ENCODE measurements at places on chromosomes 2 and 18.

- DNase-seq = no peak
Observed at GRCh38 chr2:158460632-158461297, 4.0 kb downstream of the PKP4 start.

DNA sequence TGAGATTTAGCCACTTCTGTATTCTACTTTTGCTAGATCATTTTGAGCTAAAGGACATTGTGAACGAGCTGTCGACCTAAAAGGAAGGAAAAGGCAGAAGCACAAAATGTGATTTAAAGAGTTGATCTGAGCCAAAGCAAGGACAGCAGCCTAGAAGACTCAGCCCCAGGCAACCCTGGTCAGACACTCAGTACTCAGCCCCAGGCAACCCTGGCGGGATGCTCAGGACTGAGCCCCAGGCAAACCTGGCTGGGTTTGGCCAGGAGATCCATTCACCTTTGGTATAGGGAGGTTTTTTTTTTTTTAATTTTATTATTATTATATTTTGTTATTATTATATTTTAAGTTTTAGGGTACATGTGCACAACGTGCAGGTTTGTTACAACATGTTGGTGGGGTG is 34.3 kb upstream of the PXDN start:
- no peak for DNase-seq

DNA sequence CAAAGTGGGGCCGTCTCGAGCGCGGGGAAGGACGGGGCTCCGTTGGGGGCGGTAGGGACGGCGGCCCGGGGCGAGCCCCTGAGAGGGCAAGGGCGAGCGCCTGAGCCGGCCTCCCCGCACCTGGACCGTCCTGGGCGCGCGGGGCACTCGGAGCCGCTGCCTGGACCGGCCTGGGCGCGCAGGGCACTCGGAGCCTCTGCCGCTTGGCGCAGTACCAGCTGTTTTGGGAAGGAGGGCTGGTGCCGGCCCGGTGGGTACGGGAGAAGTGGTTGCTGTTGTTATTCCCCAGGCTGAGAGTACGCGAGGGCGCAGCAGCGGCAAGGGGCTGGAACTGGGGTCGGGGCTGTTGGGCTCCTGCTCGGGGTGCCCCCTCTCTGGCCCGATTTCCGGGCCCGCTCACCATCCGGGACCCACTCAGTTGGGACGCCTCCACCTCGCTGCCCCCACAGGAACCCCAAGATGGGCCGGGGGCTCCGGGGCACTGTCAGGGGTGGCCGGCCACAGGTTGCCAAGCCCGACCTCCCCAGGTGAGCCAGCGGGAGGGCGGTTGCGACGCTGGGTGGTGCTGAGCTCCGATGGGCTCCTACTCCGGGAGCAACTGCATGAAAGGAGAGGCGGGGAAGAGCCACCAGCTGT is 579 bp downstream of the ARHGEF4 start:
- no peak for DNase-seq

- DNase-seq = peak; percentile 76
Observed at GRCh38 chr18:26978812-26979341, 113.4 kb upstream of the AQP4 start.

DNA sequence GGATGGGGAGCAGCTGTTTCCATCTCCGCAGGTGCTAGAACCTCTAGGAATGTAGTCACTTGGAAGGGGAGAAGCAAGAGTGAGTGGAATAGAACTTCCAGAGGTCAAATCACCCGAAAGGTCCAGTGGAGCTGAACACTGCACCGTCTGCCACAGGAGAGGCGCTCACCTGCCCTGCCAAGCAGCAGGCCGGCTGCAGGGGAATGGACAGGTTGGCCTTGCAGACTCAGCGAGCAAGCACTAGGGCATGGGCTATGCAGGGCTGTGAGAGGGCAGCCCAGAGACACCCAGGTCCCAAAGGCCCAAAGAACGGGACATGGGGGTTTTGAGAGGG is 214.2 kb downstream of the TNS1 start:
- no peak for DNase-seq

GRCh38 chr2:10360850-10361588 is 58.3 kb downstream of the HPCAL1 start:
- no peak for DNase-seq

GRCh38 chr18:65422544-65423136 is 328.2 kb upstream of the CDH7 start:
- DNase-seq = no peak

DNA sequence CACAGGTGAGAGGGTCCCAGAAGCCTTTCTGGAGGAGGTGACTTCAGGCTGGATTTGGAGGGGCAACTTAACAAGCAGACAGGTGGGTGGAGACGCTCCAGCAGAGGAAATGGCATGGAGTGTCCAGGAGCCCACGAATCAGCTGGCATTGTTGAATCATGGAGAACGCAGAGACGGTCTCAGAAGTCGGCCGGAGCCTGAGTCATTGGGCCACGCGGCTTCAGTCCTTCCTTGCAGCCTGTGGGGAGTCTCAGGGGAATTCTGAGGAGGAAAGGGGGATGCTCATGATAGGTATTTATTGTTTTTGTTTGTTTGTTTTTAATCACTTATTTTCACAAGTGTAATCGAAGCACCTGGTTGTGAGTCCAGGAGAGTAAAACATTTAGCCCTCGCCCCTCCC is 184.6 kb upstream of the HDAC4 start:
- no peak for DNase-seq

DNA sequence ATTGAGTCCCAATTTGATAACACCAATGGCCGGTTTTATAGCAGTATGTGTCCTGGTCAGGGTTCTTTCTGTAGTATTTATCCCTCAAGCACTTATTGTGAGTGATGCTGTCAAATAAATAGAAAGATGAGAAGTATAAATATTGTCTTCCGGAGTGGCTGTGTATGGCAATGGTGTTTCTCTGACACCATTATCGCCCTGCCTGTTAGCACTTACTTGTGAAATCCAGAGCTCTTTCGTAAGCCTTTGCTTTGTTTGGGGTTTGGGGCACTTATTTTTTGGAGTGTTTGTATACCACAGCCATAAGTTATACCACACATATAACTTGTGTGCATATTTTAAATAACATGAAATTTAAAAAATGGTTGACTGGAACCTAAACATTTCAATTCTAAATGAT is 29.3 kb downstream of the CD8B2 start:
- no peak for DNase-seq

- no peak for DNase-seq
Observed at GRCh38 chr18:1825296-1825695, 746.0 kb downstream of the METTL4 start.

- DNase-seq = no peak
Observed at GRCh38 chr2:15706986-15707632, 115.4 kb downstream of the DDX1 start.

GRCh38 chr18:24016643-24017042 is 2.1 kb downstream of the TTC39C start:
- no peak for DNase-seq

DNA sequence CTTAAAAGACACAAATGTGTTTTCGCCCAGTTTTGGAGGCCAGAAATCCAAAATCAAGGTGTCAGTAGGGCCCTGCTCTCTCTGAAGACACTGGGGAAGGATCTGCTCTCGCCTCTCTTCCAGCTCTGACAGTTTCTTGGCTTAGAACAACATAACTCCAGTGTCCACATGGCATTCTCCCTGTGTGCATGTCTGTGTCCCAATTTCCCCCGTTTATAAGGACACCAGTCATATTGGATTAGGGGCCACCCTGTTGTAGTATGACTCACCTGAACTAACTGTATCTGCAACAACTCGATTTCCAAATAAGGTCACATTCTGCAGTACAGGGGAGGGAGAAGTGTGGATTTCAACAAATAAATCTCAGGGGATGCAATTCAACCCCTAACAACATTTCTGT is 263.2 kb downstream of the SS18 start:
- no peak for DNase-seq

Data from GM12878 (cell line).